Effector CD4-positive, alpha-beta T cell (primary cell): ENCODE measurements at places on chromosomes 7 and 10.
A peak's percentile ranks its signal among the peaks of the same experiment; 100 is the strongest.

DNA sequence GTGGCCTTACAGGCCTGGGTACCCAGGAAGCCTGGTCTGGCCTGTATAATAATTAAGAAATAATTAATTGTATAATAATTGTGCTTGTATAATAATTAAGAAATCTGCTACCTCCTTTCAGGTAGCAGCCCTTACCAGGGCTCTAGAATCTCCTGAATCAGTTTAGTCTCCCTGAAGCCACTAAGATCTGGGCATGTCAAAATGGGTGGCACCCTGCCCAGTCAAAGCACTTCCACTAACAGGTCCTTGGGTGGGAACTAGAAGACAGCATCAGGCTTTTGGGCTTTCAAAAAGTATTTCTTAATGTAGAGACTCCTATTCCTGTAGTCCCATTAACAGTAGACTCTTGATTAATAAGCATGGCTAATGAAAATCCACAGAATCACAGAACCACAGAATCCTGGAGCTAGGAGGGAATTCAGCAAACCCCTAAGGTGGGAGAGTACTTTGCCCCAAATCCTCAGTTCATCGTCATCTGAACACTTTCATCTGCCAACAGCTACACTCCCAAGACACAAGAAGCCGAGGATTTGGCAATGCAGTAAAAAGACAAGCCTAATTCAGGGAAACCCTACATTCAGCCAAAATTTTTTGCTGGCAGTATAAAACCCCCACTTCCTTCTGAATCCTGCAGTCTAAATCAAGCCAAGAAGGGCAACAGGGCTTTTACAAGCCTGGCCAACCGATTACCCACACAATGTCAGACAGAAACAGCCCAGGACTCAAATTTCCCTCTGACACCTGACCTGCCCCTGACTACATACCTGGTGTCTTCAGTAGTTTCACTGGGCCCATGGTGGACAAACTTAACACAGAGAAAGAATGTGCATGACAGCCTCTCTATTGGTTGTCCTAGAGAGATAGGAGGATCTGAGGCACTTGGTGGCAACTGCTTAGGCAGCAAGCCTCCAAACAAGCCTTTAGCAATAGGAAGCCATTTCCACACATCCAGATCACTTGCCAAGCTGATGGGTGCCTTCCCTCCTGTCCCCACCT lies 5.9 kb upstream of the IL6 start:
- DNase-seq, result no peak

DNA sequence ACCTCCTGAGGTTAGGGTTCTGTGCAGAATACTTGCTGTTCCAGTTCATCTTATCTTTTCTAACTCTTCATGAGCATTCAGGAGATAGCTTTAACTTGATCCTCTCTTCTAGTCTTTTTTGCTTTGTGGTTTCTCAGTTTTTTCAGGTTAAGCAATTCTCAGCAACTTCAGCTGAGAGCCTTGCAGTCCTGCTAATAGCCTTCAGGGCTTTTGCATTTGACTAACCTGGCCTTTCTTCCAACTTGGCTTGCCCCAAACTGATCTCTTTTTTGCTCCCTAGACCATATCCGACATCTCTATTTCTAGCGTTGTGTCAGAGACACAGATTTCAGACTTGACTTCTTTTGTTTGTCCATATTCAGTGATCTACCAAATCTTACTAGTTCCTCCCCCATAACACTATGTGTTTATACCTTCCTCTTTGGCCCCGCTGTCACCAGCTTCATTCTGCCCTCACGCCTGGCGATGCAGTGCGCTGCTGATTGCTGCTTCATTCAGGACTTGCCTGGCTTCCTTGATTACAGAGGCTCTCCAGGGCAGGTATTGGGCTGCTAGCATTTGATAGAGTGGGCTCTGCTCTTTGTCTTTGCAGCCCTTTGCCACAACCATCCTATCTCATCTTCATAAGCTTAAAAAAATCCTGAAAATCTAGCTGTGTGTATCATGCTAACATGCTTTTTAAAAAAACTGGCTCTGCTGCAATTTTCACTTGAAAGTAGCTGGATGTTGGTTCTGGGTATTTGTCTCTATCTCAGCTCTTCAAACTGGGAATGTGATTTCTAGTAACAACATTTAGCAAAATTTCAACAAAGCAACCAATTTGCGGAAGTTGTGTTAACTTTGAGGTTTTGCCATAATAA lies 9.6 kb downstream of the CUL1 start:
- DNase-seq, result no peak

GRCh38 chr7:111734954-111735660 lies 172.8 kb upstream of the IMMP2L start:
- no peak for DNase-seq

DNA sequence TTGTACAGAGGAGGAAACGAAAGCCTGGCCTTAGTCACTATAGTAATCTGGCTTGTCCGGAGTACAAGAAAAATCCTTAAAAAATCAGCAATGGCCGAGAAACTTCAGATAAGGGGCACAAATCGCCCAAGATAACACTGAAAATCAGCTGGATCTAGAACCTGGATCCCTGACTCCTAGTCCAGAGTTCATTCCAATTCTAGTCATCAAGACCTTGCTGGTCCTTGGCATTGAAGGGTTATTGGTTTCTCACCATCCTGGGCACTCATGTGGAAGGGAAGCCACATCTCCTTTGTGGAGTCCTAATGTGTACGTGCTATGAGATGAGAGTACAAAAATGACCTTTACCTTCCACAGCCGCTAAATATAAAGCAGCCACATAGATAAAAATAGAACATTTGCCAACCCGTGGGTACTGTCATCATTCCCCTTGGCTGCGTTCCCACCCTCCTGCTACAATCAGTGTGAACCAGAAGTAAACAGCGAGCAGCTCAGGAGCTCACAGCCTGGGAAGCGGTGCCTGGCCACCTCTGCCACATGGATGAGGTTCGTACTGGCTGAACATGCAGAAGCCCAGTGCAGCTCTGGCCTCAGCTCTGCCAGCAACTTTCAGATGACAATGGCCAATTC lies 116.0 kb upstream of the PDLIM1 start:
- DNase-seq, result no peak

GRCh38 chr7:112509402-112509801 lies 28.6 kb downstream of the LSMEM1 start:
- no peak for DNase-seq

GRCh38 chr7:111414374-111414773 lies 147.9 kb downstream of the IMMP2L start:
- no peak for DNase-seq

DNA sequence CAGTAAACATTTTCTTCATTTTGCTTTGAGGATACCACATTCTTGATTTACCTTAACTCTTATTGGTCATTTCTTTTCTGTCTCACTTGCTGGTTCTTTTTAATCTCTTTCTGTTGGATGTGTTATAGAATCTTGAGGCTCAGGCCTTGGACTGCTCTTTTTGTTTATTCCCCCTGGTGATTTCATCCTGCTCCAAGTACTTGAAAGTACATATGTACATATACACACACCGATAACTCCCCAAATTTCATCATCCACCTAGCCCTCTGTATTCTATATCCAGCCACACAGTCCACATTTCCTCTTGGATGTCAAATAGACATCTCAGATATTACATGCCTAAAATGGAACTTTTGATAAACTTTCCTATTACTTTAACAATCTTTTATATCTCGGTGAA lies 7.5 kb downstream of the ZNF518A start:
- no peak for DNase-seq

DNA sequence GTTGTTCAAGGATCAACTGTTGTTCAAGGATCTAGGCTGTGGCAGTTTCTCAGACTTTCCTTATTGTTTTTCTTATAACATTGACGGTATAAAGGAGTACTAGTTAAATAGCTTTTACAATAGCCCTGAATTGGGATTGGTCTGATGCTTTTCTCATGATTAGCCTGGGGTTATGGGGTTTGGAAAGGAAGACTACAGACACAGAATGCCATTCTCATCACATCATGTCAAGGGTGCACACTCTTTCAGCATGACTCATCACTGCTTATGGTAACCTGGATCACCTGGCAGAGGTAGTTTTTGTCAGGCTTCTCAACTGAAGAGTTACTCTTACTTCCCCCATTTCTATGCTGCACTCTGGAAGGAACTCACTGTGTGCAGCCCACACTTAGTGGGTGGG lies 194.2 kb upstream of the NPSR1 start:
- DNase-seq, result no peak

DNA sequence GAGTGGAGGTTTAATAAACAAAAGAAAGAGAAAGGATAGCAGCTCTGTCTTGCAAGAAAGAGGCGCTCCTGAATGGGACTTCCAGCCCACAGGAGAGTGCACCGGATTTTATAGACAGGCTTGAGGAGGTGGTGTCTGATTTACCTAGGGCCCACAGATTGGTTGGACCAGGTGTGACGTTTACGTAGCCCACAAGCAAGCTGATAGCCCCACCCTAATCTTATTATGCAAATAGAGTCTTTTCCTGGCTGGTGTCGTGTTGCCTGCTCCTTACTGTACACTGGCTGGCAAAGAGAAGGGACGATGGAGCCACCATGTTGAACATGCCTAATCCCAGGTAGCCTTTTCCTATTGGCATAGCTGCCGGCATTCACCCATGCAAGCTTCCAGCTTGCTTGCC lies 319.7 kb upstream of the POM121L12 start:
- no peak for DNase-seq

DNA sequence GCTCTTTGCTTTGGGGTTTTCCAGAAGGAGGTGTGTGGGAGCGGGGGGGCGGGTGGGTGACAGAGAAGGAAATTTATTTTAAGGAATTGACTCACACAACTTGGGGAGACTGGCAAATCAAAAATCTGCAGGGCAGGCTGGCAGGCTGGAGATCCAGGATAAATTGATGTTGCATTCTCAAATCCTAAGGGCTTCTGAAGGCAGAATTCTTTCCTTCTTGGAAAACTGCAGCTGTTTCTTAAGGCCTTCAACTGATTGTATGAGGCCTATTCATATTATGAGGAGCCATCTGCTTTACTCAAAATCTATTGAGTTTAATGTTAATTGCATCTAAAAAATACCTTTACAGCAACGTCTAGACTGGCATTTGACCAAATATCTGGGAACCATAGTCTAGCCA lies 1528.8 kb upstream of the LRRTM3 start:
- DNase-seq, result no peak

DNA sequence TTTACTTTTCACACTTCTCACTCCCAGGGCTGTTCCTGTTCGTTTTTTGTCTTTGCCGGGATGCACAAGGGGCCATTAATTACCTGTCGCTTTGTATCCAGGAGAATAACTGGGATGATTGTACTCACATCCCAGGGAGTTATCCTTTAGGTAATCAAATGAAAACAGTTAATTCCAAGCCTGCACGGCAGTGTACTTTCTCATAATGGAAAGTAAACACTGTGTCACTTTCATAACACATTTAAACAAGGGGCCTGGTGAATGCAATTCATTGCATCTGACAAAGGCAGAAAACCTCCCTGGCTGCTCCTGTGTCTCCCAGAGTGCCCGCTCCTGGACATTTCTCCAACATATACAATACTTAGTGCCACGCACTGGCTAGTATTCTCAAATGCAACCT lies 138.7 kb upstream of the CELF2 start:
- no peak for DNase-seq

GRCh38 chr10:51937308-51938140 lies 238.1 kb upstream of the CSTF2T start:
- DNase-seq, result no peak

DNA sequence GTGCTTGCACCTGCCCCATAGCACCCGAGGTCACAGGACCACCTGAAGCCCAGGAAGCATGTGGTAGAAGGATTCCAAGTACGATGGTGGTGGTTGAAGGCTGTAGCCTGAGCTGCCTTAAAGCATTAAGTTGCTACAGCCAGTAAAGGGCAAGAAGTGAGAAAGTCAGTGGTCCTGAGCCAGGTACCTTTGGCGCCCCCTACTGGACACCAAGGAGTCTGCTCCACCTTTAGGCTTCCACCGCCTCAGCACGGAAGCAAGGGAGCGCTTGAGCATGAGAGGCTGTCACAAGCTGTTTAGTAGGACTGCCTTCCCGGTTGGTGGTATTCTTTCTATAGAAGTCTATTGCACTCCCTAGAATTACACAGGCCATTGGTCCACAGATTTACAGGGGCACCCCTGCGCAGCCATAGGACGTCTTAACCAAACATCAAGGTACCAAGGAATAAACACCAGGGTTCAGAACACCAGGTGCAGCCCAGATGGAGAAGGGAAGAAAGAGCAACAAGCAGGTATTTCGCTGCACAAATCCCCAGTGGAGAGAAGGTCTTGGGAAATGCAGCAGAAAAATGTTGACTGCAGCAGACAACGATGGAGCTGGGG lies 2.2 kb downstream of the CRTAC1 start:
- DNase-seq, result peak; percentile 47

- no peak for DNase-seq
Observed at GRCh38 chr7:47391726-47392125, 190.2 kb downstream of the TNS3 start.

GRCh38 chr7:27176524-27176845 lies 2.4 kb upstream of the HOXA10 start:
- DNase-seq, result no peak

GRCh38 chr10:44344727-44345126 lies 40.2 kb downstream of the CXCL12 start:
- DNase-seq, result no peak

DNA sequence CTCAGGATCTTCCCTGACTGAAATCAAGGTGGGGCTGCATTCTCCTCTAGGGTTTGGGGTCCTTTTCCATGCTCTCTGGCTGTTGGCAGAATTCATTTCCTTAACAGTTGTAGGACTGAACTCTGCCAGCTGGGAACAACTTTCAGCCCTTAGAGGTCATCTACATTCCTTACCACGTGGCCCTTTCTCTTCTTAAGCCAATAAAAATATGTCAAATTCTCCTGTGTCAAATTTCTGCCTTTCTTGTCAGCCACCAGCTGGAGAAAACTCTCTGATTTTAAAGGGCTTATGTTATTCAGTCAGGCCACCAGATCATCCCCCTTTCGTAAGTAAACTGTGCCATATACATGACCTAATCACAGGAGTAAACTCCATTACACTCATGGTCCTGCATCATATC lies 95.3 kb upstream of the IL6 start:
- no peak for DNase-seq
